ENCODE measurements at places on chromosomes 1 and 21. TPM values are rescaled to one million over a fixed set of nuclear protein-coding genes. Genes with fewer than 3 reads are reported as not detected.
A peak's percentile ranks its signal among the peaks of the same experiment; 100 is the strongest.

The UQCRHL gene
- total RNA-seq = 0.66 TPM

The C8B gene
- not detected for total RNA-seq

The HSPB7 gene
- 39.9 TPM for total RNA-seq

The MED8 gene
- 19.4 TPM for total RNA-seq

The KDF1 gene
- total RNA-seq = 18.7 TPM

The CFHR3 gene
- not detected for total RNA-seq

DNA sequence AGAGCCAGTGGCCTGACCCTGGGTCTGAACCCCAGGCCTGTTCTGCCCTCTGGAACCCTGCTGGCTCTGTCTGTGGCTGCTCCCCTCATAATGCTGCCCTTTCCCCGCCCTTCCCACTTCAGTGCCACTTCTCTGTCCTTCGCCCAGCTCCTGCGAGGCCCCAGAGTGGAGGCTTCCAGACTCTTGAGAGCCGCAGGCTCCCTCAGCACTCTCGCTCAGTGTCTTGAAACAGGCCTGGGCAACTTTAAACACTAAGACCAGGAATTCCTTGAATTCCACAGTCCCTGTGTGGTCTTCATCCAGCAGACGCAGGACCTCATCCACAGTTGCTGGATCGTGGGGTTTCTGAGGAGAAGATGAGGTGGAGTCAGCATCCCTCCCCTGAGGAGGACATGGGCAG lies 3.5 kb downstream of the CRNN start:
- peaks cover 17% of the 10 kb centered on the region for H3K4me1 ChIP-seq
- H3K27ac ChIP-seq = peak overlapping the region; percentile 74
- no peak overlapping the region for H3K4me3 ChIP-seq
- H3K27me3 ChIP-seq = no peaks in the 10 kb centered on the region
- no peaks in the 10 kb centered on the region for H3K36me3 ChIP-seq
- peak; percentile 11 for DNase-seq

GRCh38 chr1:48777219-48777895 lies 666 bp upstream of the BEND5 start:
- no peaks in the 10 kb centered on the region for H3K27me3 ChIP-seq
- H3K4me1 ChIP-seq = peaks cover 20% of the 10 kb centered on the region
- H3K27ac ChIP-seq = peak overlapping the region; percentile 73

DNA sequence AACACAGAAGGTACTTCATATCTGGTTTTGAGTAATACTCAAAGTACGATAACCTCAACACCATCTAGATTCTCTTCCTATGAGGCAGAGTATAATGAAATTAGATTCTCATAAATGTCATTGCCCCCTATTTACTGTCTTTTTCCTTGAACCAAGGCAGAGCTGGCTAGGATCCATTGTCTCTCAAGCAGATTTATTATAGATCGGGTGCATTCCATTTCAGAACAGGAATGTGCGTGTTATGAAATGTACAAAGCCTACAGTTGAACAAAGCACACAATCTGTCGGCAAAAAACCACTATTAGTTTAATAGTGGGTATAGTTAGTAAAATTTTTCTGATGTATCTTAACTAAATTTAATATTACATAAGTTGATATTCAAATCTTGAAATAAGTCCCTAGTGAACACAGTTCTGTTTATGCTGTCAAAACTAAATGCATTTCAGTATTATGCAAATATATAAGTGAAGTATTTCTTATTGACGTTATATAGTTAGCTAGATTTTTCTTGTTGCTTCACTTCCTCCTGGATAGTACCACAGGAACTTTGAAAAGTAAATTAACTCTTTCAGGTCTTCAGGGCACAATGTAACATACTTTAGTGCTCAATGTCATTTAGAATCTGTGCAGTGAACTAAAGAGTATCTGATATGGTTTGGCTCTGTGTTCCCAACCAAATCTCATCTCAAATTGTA lies 92.1 kb downstream of the DDAH1 start:
- H3K36me3 ChIP-seq = no peaks in the 10 kb centered on the region
- no peaks in the 10 kb centered on the region for H3K27me3 ChIP-seq
- no peak overlapping the region for H3K27ac ChIP-seq
- DNase-seq = no peak
- H3K4me1 ChIP-seq = peaks cover 39% of the 10 kb centered on the region

GRCh38 chr1:99738858-99739465 lies 27.5 kb downstream of the FRRS1 start:
- no peaks in the 10 kb centered on the region for H3K27me3 ChIP-seq
- H3K4me3 ChIP-seq = no peak overlapping the region
- H3K36me3 ChIP-seq = no peaks in the 10 kb centered on the region
- no peak for DNase-seq
- H3K4me1 ChIP-seq = no peaks in the 10 kb centered on the region

GRCh38 chr1:58773406-58773840 lies 10.4 kb downstream of the JUN start:
- H3K4me1 ChIP-seq = peaks cover 25% of the 10 kb centered on the region
- peak; percentile 79 for DNase-seq
- peak overlapping the region; percentile 82 for H3K27ac ChIP-seq
- no peaks in the 10 kb centered on the region for H3K27me3 ChIP-seq

Data from body of pancreas (tissue), 4 donors.